Globus pallidus (tissue), 1 donor: ENCODE measurements at places on chromosomes 16 and 17.

DNA sequence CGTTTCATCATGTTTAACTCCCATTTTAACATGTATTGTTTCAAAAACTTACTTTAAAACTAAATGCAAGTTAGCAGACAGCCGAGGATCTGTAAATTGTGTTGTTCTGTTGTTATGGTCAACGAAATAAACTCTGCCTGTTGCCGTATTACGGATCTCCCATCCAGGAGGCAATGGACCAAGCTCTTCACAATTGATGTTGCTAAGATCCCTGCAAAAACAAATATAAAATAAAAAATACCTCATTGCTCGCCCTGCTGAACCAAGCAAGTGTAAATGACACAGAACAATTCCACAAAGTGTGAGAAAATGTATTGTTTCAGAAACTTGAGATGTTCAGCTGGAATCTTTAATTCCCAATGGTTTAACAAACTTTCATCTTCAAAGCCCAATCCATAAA lies 65.0 kb downstream of the CEP95 start:
- no peak for DNase-seq

DNA sequence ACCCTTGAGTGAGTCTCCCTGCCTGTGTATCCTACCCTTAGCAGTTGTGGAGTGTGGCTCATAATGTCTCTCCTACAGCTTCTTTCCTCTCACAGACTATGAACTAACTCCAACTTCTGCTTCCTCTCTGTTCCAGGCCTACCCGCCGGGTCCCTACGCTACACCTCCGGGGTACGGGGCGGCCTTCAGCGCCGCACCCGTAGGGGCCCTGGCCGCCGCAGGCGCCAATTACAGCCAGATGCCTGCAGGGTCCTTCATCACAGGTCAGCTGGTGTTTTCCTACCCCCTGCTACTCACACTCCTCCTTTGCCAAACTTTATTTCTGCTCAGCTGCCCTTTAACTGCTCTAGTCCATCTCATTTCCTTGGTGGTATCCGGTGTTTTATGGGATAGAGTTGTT lies 5.4 kb downstream of the RNF227 start:
- no peak for DNase-seq

- no peak for DNase-seq
Observed at GRCh38 chr16:4209666-4210065, 32.2 kb downstream of the SRL start.

- no peak for DNase-seq
Observed at GRCh38 chr17:83199500-83200201, 120.2 kb downstream of the METRNL start.

GRCh38 chr16:24208710-24209109 lies 47.4 kb upstream of the CACNG3 start:
- DNase-seq: peak; percentile 95

- no peak for DNase-seq
Observed at GRCh38 chr16:74466872-74467271, 45.6 kb upstream of the CLEC18B start.

DNA sequence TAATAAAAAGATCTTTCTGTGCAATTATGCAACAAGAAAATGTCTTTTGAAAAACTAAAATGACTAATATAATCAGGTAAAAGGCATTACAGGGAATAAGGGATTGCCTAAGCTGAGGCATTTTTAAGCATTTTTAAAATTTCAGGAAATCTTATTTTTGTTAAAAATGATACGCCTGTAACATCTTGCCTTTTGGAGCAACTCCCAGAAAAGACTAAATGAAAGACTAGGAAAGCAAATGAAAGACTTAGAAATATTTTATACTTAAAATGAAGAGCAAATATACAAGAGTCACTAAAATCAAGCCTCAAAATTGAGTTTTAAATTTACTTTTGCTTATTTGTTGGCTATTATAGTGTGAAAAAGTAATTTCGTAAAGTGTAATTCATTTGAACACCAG lies 55.8 kb downstream of the DUSP14 start:
- no peak for DNase-seq

- DNase-seq: no peak
Observed at GRCh38 chr16:77553130-77553529, 118.3 kb upstream of the ADAMTS18 start.

DNA sequence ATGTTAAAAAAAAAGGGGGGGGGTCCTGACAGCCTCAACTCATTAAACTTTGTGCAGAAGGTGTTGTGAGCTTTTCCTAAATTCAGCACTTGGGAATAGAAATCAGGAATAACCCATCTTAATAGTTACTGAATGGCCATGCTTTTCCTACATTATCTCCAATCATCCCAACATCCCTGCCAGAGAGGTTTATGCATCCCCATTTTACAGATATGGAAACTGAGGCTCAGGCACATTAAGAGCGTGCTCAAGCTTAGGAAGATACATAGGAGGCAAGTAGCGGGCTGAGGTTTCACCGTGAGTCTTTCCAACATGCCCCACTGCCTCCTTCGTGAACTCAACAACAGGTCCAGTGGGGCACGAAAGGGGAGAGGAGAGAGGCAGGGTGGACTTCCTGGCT lies 78.4 kb downstream of the C17orf67 start:
- DNase-seq: no peak

GRCh38 chr16:85617948-85618347 lies 4.8 kb downstream of the GSE1 start:
- no peak for DNase-seq

- no peak for DNase-seq
Observed at GRCh38 chr17:37530420-37530819, 40.7 kb downstream of the DUSP14 start.

DNA sequence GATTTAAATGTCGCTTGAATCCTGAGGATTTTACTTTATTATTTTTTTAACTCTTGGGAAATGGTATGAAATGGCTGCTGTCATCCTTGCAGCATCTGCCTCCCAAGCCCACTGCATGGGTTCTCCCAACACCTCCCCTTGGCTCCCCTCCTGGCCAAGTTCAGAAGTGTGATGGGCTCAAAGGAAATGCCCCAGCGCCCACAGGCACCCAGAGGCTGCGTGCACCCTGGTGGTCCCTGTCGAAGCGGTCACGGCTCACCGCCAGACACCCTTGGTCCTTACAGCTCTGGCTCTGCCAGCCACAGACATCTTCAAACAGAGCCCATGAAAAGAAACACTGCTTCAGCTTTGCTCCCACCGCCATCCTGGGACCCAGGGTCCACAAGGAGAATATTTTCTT lies 334.7 kb downstream of the SOX9 start:
- no peak for DNase-seq

DNA sequence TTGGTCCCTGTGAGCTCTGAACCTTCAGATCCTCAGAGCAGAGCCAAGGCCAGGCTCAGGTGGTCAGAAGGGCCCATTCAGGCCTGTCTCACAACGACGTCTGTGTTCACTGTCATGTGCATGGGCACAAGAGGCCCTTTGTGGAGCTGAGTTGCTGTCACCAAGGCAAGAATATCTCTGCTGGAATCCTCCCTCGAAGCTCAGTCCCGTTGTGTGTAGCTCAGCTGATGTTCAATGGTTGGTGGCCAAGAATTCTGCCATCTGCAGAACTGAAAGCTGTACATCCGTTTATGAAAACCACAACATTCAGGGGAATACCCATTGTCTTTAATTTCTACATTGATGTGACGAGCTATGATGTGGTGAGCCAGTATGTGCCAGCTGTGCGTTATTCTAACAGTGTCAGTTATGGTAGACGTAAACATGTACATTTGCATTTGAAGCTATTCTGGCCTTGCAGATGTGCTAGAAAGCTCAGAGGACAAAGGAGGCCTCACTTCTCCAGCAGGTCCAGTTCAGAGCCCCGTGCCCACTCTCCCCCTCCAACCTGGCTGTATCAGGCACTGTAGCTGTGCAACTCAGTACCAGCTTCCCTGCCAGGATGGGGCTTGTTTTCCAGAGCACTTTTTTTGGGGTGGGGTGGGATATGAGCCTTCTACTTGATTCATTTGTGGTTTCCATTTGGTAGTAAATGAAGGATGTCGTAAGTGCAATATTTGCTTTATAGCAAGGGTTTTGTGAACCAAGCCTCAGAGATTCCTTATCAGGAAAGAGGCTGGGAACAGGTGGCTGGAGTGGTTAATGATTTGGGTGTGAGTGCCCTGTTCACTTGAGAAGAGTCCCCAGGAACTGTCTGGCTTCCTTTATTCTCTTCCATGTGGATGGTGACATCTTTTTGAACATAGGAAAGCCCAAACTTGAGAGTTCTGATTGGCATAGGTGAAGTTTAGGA lies 56.1 kb downstream of the B9D1 start:
- DNase-seq: peak; percentile 99

DNA sequence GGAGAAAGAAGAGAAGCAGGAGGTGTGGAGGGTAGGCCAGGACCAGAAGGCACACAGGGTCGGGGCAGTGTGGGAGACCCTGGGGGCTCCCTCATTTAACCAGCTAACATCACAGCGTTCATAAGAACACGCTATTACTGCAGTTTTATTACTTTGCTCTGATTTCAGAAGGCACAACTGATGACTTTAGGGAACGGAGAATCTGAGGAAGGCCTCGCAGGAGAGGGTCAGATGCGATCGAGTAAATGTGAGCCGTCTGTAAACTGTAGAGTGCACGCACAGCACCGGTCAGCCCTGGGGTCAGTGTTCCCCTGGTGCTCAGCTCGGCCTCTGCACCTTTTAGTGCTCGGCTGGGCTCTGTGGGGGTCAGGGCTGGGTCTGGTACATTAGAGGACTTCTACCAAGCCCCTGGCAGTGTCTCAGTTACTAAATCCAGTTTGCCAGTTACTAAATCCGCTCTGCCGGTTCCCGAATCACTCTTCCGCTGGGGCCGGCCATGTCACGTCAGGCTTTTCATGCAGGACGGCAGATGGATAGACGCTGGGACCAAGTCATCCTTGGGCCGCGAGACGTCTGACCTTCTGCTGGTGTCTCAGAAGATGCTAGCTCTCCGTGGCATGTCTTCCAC lies 325.9 kb downstream of the SEC14L1 start:
- DNase-seq: no peak

- DNase-seq: no peak
Observed at GRCh38 chr17:72353502-72353901, 232.7 kb downstream of the SOX9 start.

DNA sequence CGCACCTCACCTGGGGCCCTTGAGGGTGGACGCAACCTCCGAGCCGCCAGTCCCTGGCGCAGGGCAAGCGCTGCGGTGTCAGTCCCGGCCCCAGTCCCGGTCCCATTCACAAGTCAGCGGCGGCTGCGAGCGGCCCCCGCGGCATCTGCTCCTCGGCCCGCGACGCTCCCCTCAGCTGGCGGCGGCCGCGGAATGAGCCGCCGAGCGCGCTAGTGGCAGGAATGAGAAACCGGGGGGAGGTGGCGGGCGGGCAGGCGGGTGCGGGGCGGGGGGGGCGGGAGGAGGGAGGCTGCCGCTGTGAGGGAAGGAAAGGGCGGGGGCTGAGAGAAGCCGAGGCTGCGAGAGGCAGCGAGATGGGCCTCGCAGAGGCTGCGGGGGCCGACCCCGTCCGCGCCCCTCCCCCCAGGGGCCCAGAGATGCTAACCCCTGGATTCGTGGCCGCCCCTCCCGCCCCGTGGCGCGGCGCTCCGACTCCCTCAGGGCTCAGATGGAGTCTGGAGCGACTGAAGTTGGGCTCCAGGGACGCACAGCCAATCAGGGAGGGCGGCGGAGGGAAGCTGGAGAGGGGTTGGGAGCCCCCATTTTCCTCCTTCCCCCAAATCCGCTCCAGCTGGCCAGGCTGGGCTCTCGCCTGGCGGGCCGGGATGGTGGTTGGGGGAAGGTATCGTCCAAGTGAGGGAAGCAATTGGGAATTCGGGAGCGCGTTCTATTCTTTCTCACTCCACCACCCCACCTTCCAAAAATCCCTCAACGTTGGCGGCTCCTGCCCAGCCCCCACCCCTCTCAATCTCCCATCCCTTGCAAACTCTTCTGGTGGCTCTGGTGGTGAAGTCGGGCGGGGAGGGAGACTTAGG lies at the start of gene CDH11:
Gene CDH11, minus strand, starts transcription at position 194 of the 854 bp plus-strand sequence. CDS start 117,194 bp downstream, outside the sequence.
- DNase-seq: peak; percentile 63

DNA sequence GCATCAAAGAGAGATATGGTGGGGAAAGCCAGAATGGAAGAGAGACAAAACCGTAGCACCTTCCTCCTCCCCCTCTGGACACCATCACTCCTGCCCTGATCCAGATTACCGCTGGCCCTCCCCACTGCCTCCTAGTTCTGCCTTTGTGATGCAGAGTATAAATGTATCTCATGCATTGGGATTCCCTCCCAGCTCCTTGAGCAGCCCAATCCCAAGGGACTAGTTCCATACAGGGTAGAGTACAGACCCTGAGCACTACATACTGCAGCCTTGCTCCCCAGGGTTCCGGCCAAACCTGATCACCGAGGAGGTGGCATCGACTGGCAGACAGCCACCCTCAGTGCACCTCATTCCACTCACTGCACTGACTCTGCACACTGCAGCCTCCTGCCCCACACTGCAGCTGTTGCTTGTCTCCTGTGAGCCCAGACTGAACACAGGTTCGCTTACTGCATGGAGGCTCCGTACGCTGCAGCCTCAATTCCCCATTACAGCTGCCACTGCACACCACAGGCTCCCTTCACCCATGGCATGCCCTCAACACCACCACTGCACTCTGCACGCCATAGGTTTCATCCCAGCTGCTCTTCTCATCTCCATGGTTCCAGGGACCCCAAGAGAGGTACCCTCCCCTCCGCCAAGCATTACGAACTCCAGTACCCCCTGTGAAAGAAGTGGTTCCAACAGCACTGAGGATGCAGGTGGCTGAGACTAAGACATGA lies 1.7 kb upstream of the THRA start:
- no peak for DNase-seq

DNA sequence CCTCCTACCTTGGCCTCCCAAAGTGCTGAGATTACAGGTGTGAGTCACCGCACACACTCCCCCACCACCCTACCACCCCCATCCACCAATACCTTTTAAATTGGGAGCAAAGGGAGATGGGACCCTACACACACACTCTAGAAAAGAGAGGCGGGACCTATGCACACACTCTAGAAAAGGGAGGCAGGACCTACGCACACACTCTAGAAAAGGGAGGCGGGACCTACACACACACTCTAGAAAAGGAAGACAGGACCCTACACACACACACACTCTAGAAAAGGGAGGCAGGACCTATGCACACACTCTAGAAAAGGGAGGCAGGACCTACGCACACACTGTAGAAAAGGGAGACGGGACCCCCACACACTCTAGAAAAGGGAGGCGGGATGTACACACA lies 18.9 kb downstream of the TPSD1 start:
- DNase-seq: no peak

- no peak for DNase-seq
Observed at GRCh38 chr17:81282141-81282540, 13.0 kb downstream of the SLC38A10 start.

- DNase-seq: peak; percentile 56
Observed at GRCh38 chr17:57783338-57783742, 38.2 kb upstream of the CCDC182 start.

GRCh38 chr16:89973654-89974335 lies 25.2 kb downstream of the DEF8 start:
- no peak for DNase-seq

DNA sequence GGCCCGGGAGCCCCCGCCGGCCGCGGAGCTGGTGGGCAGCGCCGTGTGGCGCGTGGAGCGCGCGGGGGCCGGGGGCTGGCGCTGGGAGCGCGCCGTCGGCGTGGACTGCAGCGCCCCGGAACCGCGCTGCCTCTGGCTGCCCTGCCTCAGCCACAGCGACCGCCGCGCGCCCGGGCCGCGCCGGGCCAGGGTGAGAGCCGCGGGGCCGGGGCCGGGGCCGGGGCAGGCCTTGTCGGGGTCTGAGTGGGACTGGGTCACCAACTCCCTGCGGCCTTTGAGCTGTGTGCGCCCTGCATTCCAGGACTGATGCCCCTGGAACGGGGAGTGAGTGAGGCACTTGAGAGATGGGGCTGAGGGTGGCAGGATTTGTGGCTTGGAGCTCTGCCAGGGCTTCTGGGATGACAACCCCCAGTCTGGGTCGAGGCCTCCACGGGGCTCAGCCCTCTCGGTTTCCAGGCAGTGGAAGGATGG lies 25.7 kb downstream of the ARHGAP23 start:
- no peak for DNase-seq

GRCh38 chr16:66254106-66254505 lies 112.4 kb upstream of the CDH5 start:
- no peak for DNase-seq
